Foreskin keratinocyte (primary cell): ENCODE measurements at places on chromosomes 6 and 20. TPM values are rescaled to one million over a fixed set of nuclear protein-coding genes. Genes with fewer than 3 reads are reported as not detected.

GRCh38 chr6:81749707-81750106 lies 2.8 kb downstream of the TENT5A start:
- DNase-seq = no peak

DNA sequence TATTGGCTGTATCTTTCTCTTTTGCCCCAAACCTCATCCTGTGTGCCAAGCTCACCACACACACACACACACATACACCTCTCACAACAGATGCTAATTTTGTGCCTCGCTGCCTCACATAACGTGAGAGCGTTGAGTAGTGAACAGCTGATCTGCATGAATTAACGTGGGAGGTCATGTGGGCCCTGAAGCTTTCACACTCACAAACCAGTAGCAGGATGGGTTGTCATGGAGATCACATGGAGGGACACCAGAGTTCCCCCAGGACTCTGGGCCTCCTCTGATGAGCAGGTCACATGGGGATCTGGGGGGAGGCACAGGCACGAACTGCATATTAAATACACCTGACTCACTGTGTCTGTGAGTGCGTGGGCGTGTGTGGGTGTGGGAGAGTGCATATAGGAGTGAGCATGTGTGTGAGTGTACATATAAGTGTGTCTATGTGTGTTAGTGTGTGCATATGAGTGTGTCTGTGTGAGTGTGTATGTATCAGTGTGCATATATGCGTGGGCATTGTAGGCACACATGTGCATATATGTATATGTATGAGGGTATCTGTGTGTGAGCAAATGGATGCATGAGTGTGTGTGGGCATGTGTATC lies 62.7 kb upstream of the SULF2 start:
- no peak for DNase-seq

- no peak for DNase-seq
These were observed 17.6 kb upstream of the SNAI1 start for GRCh38 chr20:49964964-49965780.

DNA sequence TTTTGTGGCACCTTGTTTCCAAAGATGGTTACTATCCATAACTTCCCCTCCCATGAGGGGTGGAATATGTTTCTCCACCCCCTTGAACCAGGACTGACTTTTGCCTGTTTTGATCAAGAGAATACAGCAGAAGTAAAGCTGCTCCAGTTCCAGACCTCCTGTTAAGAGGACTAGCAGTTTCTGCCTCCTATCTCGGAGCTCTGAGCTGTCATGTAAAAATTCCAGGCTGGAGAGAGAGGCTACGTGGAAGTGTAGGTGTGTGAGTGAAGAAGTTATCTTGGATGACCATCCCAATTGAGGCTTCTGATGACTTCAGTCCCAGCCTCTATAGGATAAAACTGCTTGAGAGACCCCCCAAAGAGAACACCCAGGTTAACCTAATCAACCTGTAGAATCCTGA lies 511.7 kb upstream of the IMPG1 start:
- no peak for DNase-seq

GRCh38 chr6:151004383-151005024 lies 139.0 kb downstream of the MTHFD1L start:
- DNase-seq = peak; percentile 65

DNA sequence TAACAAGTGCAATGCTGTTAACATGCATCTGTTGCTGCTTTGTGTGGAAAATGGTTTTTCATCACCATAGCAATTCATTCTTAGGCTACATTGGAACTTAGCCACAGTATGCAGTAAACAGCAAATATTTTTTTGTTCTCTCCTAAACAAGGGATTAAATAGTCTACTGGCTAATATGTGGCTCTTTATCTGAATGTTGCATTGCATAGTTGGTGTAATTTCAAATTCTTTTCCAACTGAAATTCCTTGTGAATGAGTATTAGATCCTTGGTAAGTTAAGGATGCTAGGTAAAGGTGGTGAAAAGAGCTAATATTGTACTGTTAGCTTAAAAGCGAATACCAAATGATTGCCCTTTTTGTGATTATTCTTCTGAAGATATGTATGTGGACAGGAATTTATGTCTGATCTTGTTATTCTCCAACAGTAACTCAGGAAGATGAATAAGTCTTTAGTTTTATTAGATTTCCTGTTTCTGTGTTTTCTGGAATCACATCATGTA lies 958 bp downstream of the MLIP start:
- DNase-seq = peak; percentile 53

GRCh38 chr6:5860849-5861248 lies 145.9 kb downstream of the NRN1 start:
- no peak for DNase-seq

GRCh38 chr6:160962835-160963623 lies 28.5 kb upstream of the MAP3K4 start:
- no peak for DNase-seq

DNA sequence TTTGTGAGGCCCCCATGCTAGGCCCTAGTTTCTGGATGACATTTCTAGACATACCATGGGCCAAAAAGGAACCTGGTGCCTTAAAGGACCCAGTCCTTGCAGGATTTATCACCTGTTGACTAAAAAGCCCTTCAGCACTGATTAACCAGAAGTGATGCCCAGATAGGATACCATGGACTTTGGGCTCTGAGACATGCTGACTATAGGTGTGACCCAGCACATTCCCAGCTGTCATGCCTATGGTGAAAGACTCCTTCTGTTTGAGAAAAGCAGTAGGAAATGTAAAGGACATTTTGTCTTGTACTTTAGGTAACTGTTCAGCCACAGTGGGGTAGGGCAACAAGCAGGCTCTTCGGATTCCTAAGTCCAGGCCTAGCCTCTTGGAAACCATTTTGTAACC lies 724.2 kb downstream of the CD109 start:
- no peak for DNase-seq

DNA sequence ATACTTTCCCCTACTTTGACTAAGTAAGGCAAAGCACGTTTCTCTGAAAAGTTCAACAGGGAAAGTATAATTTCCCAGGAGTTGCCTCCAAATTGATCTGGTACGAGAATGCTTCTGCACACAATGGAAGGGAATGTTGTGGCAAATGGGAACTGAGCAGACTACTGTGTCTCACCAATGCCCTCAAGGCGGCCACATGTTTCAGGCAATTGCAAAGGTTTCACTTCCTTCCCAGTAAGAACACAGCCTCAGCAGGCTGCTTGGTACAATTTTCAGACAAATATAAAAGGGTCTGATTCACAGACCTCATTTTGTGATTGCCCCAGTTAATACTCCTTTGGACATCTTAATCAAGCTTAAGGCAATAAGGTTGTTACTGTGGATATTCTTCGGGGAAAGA lies 71.2 kb downstream of the KIAA0319 start:
- DNase-seq = peak; percentile 51

GRCh38 chr6:36820700-36821580 lies 18.3 kb downstream of the CPNE5 start:
- DNase-seq = peak; percentile 73

- DNase-seq = no peak
These were observed 216.6 kb downstream of the HIVEP2 start for GRCh38 chr6:142728364-142728763.

- peak; percentile 95 for DNase-seq
These were observed 88.9 kb upstream of the NT5E start for GRCh38 chr6:85360794-85361642.

DNA sequence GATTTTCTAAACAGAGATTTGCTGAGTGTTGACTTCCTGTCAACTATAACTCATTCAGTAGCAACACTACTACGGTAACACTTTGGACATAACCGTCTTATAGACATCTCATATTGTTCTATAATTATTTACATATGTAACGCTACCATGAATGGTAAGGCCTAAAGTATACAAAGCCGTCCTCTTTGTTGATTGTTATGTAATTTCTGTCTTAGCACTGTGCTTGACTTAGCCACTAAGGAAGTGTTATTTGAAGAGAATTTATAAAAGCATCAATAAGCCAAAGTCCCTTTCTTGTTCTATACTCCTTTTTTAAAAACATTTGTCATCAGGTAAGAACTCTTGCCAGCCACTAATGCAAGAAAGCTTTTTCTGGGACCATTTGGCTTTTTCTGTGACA lies 240.6 kb downstream of the MEI4 start:
- no peak for DNase-seq

The COL10A1 gene
- not detected in 2 replicates for total RNA-seq

The TBC1D22B gene
- 11.0 and 11.1 TPM in 2 replicates for total RNA-seq

The ADAM33 gene
- total RNA-seq = not detected in 2 replicates

The PROKR2 gene
- total RNA-seq = not detected in 2 replicates

The SLC2A10 gene
- 0.11 and 0.37 TPM in 2 replicates for total RNA-seq

The TLDC2 gene
- total RNA-seq = 0.10 TPM in 1 of 2 replicates, not detected in the other

The COL11A2 gene
- total RNA-seq = 0.07 and 0.18 TPM in 2 replicates
